ENCODE measurements at places on chromosomes 11 and 22.

GRCh38 chr11:44452827-44453572 lies 112.5 kb upstream of the CD82 start:
- no peak for DNase-seq

- no peak for DNase-seq
Observed at GRCh38 chr22:32864041-32864440, 62.5 kb downstream of the TIMP3 start.

DNA sequence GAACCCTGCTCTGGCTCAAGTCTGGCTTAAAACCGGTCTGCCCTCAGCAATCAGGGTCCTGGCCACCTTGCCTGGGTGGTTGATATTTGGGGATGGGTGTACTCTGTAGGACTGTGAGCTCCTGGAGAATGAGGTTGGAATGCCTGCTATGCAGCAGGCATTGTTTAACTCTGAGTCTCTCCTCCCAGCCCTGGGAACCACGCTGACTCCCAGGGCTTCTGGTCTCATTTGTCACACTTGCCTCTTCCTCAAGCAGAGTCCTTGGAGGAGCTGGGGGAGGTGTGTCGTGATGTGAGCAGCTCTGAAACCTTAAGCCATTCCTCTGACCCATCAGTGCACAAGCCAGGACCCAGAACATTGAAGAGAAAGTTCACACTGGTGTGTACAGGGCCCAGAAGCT lies 340.1 kb downstream of the MN1 start:
- DNase-seq, result peak; percentile 83

GRCh38 chr11:17760102-17761029 lies 25.8 kb downstream of the KCNC1 start:
- DNase-seq, result no peak

- DNase-seq, result no peak
Observed at GRCh38 chr11:130886704-130887103, 29.6 kb downstream of the SNX19 start.

GRCh38 chr11:115910379-115910778 lies 406.2 kb upstream of the CADM1 start:
- no peak for DNase-seq
